Thoracic aorta (tissue), 2 donors: ENCODE measurements at places on chromosomes 3 and 15. TPM values are rescaled to one million over a fixed set of nuclear protein-coding genes. Genes with fewer than 3 reads are reported as not detected.

DNA sequence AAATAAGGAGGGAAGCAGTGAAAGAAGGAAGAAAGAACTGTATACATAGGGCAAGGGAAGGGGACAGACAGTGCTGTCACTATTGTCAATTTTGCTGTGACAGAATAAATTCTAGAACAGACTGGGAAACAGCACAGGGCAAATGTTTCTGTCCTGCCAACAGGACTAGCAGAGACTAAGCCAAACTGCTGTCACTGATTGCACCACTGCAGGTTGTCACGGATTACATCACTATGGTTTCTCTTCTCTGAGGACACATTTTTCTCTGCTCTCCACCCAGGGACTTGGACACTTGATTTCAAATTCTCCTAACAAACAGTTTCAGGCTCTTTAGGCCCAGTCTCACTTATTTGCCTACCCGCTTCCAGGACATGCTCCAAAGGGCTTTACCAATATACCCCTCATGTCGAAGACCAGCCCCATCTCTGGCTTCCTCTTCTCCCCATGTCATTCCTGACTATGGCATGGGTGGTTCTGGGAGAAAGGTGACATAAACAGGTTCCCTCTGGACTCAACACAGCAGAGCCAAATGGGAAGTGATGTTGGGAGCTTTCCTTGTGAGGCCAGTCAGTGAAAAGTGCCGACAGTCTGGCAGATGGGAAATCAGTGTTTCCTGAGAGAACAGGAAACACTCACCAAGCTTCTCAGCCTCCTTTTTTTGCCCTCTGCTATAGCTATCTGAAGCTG is 70.2 kb upstream of the ST3GAL6 start:
- no peak for DNase-seq

DNA sequence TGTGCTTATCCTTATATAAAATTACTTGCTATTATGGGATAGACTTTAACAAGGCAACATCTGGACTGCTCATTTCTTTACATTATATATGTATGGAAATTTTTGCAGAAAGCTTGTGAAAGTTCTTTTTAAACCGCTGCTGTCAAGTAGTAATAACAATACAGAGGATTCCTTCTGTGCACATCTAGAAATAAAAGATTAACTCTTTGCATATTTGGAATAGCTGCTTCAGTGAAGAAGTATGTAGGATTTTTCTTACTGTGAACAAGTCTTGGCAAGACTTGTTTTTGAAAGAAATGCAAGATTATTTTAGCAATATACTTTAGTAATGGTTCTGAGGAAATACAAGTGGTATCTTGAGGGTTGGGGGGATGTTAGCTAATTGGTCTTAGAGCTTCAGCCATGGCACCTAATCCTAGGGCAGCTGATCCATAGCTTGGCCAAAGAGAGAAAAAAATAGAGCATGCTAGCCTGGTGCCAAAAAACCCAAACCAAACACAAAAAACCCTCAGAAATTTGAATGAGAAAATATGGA is 4.3 kb downstream of the PRKCI start:
- no peak for DNase-seq

- no peak for DNase-seq
Observed at GRCh38 chr15:60590935-60591495, 112.1 kb upstream of the ICE2 start.

DNA sequence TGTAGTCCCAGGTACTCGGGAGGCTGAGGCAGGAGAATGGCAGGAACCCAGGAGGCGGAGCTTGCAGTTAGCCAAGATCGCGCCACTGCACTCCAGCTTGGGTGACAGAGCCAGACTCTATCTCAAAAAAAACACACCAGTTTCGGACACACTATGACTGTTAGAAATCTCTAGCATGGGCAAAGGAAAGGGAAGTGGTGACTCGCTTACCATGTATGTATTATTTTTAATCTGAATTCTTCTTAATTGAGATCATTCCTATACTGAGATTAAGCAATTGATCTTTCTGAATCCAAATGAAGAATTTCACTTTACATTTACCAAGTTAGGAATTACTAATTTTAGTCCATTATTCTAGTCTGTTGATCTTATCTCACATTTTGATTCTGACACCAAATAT is 459.2 kb upstream of the ALCAM start:
- no peak for DNase-seq

DNA sequence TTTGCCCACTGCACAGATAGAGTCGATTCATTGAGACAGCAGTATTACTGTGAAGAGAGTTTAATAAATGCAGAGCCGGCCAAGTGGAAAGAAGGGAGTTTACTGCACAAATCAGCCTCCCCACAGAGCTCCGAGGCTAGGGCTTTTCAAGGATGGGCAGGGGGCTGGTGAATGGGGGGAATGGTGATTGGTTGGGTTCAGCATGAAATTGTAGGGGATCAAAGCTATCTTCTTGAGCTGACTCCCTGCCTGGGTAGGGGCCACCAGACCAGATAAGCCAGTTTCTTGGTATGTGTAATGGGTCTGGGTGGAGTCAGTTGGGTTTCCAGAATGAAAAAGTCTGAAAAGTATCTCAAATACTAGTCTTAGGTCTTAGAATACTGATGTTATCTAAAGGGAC is 66.6 kb downstream of the SYNPR start:
- DNase-seq, result no peak

GRCh38 chr3:79368403-79368802 is 399.4 kb downstream of the ROBO1 start:
- DNase-seq, result no peak

DNA sequence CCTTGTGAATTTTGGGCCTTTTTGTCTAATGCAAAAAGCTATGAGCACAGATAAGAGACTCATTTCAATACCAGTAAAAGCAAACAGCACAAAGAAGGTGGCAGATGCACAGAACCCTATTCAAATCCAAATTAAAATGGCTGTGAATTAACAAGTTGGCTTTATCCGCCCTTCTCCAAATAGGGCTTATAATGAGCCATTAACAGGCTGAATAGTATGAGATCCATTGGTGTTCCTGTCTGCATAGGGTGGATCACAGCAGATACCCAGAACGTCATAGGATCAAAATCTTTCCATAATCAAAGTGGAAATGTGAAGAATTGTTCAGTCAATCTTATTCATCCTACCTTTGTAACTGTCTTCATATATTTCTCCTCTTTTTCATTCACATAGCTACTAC is 282.4 kb upstream of the UMPS start:
- DNase-seq, result no peak

GRCh38 chr15:80597076-80597475 is 98.0 kb upstream of the ABHD17C start:
- no peak for DNase-seq

DNA sequence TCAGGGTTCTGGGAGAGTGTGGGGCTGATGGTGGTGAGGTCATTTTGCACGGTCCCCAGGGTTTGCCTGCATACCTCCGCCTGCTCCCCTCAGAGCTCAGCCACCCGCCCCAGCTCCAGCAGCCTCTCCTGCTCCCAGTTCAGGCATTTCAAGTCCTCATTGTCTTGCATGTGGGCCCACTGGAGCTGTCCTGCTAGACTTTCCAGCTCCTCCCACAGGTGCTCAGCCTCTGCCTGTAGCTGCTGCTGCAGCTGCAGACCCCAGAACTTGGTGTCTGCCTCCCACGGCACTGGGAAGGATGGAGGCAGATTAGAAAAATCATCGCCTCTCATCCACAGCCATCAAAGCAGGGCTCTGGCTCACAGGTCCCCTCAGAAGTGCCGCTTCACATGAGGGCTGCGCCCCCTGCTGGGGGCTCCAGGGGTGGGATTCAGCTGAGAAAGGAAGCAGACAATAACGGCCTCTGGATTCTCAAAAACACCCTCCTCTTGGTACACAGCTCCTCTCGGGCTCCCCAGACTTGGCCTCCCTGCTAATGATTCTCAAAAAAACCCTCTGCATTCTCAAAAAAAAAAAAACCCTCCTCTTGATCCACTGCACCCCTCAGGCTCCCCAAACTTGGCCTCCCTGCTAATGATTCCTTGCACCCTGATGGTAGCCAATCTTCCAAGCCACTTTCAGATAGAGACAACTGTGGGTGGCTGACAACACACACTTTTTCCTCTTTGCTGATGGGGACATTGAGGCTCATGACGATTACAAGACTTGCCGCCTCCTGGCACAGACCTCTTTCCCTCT is 89.3 kb upstream of the C2CD4B start:
- DNase-seq, result no peak

GRCh38 chr3:103499132-103499900 is 1064.5 kb downstream of the ZPLD1 start:
- no peak for DNase-seq

DNA sequence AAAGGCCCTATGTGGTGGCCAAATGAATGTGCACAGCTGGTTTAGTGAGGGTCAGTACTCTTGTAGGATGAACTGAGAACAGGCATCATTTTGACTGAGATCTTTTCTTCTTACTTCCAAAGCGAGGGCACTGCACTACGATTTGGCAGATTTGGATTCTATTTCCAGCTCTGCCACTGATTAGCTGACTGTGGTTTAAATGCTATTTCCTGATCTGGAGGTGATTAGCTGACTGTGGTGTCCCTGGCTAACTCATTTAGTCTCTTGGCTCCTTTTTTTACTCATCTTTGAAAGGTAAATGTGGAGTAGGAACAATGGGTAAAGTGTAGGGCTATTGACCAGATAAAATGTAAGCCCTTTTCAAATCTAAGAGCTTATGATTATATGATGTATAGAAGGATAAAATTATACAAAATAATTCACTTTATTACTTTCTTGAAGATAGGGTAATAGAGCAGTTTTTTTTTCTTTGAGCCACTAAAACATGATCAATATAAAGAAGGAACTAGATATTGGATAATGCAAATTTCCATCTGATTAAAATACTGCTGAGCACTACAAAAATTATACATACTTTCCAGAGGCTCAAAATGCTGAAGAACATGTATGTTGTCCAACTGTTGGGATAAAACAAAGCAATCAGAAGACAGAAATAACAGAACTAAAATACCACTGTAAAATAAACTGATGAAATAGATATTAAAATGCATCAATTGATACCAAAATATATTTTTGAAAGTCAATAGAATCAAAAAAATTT is 39.7 kb upstream of the PLOD2 start:
- no peak for DNase-seq

DNA sequence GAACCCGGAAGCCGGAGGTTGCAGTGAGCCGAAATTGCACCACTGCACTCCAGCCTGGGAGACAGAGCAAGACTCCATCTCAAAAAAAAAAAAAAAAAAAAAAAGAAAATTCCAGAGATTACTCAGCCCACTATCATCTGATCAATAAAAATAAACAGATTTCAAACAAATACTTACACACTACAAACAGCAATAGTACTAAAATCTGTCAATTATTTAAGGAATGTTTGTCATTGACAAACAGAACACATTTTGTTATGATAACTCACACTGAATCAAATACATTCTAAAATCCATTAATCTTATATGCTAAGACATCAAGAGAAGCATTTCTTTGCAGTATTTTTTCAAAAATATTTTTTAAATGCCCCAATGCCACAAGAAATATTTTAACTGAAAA is 7.6 kb downstream of the MYO9A start:
- DNase-seq, result no peak

DNA sequence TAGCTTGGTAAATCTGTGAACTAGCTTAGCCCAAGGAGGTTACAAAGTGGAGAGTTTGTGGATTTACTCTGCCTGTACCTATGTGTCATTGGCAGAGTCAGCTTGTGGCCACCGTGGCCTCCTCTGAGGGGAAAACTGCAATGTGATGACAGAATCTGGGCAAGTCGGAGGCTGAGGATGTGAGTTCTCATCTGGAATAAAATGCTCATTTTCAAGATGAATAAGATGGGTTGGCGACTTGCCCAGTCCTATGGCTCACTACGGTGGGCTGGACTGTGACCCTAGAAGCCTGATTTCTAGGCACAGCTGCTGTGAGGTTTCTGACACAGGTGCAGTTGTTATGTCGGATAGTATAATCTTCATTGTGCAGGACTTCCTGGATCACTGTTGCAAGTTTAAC is 83.7 kb downstream of the ETV5 start:
- DNase-seq, result no peak

The CCR4 gene
- total RNA-seq, result 0.56 TPM

The TM4SF4 gene
- not detected for total RNA-seq

The SERINC4 gene
- total RNA-seq, result not detected

The SAMD7 gene
- not detected for total RNA-seq

The ECE2 gene
- not detected for total RNA-seq

The TIPARP gene
- 19.8 TPM for total RNA-seq

The CEMIP gene
- 1.1 TPM for total RNA-seq
